ENCODE measurements at places on chromosomes 6 and 20.

- DNase-seq: no peak
These were observed 81.0 kb downstream of the MYB start for GRCh38 chr6:135261872-135262725.

- no peak for DNase-seq
These were observed 107.0 kb upstream of the FOXO3 start for GRCh38 chr6:108453601-108454185.

- DNase-seq: no peak
These were observed 367.1 kb downstream of the PKHD1 start for GRCh38 chr6:51720327-51720726.

GRCh38 chr6:20203561-20204511, 8.4 kb downstream of the MBOAT1 start:
- DNase-seq: no peak

DNA sequence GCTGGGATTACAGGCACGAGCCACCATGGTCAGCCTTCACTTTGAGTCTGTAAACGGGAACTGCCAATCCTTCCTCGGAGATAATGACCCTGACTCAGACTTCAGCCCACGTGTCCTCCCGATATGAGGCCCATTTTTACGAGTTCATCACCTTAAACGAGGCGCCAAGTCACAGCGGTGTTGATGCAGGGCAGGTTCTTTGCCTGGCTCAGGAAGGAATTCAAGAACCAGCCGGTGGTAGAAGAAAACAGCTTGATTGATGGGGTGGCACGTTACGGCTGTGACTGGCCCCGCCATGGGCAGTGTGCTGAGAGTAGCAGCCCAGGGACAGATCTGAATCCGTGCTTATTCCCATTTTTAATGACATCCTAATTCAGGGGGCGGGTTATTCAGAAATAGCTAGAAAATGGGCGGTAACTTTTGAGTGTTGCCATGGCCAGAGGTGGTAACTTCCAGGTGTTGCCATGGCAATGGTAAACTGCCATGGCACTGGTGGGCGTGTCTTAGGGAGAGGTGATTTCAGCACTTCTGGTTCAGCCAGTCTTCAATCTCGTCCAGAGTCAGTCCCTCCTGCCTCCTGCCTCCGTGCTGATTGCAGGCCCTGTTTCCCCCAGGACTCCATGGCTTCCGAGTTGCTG, 9.1 kb upstream of the MAP1LC3A start:
- no peak for DNase-seq

GRCh38 chr6:16224409-16224808, 14.0 kb upstream of the GMPR start:
- no peak for DNase-seq

DNA sequence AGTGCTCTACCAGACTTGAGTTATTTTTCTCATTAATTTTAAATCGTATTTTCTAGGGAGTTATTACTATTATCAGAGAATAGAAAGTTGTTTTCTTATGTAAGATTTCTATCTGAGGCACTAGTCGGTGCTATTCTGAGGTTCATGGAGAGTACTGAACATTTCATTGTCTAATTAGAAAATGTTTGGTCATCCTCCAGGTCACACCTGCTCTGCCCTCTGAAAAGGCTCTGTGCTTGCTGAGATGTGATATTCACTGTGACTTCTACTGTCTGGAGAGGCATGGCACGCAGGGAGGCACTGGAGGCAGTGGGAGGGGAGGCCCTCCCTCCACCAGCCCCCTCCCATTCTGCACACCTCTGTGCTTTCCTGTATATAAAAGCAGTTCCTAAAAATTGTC, 3.0 kb downstream of the SYNDIG1 start:
- no peak for DNase-seq

DNA sequence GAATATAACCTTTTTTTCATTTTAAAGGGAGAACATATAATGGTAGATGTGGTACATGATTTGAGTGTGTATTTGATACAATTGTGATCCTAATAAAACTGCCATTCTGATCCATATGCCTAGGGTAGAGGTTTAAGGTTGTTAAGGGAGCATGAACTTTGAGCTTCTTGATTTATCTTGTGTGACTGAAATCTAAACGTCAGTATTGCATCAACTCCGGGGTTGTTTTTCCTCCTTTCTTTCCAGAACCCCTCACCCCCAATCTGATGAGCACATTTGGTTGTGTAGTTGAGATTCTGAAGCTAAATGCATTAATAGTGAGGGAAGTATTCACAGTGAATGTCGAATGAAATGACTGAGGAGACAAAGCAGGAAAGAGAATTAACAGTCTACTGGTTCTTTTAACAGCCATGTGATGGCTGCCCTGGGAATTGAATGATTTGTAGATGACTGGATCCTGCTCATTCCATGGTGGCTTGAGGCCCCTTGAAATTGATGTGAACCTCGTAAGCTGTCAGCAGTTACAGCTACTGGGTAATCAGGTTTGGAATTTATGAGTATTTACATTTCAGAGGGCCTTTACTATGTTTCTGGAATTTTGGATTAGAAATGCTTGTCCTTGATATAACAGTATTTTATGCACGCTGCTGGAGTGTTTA, 44.8 kb downstream of the FARS2 start:
- DNase-seq: no peak

GRCh38 chr6:5050009-5050408, 35.1 kb upstream of the PPP1R3G start:
- no peak for DNase-seq

DNA sequence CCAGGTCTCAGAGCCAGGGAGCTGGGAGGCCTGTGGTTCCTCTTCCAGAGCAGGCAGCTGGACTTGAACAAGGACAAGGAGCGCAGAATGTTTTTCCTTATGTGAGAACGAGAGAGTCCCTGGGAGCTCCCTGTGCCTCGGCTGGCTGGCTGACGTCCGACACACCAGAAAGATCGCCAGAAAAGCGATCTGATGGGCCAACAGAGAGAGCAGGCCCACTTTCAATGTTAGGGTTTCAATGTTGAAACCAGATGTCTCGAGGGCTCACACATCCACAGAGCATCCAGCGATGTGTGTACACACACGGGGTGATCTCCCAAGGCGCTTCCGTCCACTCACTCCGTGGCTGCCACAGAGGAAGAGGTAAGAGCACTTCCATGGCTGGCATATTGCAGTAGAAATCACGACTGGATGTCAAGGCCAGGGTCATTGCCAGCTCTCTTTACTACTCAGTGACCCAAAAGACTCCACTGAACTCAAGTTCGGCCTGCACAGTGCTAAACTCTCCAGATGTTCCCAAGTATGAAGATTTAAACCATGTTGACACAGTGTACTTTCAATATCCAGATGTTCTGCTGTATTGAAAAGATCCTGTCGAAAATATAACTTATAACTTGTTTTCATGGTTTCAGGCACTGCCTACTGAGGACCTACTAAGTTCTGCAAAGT, 70.8 kb upstream of the FOXC1 start:
- no peak for DNase-seq

DNA sequence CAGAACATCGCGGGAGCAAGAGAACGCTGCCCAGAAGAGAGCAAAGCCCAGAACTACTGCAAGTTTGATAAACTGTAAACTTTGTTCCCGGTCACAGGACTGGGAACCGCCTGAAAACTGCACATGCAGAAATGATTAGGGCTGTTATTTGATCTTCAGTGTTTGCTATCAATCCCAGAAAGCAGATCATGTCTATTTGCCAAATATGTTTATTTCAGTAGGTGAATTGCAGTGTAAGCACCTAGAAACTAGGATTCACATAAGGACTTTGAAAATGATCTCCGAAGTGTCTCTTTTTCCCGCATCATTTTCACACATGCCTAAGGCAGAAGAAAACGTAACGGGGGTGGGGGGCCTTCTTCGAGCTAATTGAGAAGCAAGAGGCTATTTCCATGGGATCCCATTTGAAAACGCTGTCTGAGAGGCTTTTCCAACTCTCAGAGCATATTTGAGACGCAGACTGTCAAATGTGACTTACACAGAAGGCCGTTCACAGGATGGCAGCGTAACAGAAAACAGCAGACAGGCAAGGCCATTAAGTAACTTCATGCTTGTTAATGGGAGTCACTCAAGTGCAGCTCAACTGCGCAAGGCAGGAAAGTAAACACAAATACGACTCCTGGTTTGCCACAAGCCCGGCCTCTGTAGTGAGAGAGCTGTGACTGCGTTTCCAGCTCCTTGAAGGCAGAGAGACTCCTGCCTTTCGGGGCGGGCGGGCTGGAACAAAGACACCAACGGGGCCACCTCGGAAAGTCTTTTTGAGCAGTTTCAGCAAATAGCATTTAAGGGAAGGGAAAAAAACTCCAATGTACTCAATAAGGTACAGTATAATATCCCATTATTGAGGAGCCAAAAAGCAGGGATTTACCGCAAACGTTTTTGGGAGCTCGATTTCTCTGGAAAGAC, 144.7 kb upstream of the ZNF217 start:
- DNase-seq: no peak

DNA sequence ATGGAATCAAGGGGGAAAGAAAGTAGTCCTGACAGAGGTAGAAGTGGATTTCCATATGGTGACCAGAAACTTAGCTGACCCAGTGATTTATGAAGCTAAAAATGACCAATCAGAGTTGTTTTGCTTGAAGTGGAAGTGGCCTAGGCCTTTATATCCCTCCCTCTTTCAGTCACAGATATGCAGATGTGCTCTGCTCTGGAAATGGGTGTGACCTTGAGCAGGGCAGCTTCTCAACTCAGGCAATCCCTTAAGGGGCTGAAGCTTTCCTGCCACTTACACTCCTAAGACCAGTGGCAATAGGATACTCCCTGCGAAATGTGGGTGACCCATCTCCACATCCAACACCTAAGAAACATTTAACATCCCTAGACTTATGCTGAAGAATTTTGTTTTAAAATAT, 256.6 kb downstream of the EYS start:
- no peak for DNase-seq

DNA sequence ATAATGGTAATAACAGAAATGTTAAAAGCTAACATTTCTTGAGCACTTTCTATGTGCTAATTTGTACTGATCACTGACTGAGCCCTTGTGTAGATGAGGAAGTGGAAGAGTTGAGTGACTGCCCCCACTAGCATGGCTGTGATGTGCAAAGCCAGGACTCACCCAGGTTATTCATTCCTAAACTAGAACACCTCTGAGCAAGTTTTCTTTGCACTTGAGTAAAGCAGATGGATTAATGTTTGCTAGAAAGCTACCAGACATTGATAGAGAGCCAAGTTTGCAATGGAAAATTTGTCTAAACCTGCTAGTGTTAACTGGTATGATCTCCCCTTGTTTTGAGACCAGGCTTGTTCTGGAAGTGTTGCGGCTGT, 467.4 kb upstream of the PLCB4 start:
- DNase-seq: no peak

GRCh38 chr6:138088326-138088762, 18.9 kb downstream of the PERP start:
- DNase-seq: no peak

DNA sequence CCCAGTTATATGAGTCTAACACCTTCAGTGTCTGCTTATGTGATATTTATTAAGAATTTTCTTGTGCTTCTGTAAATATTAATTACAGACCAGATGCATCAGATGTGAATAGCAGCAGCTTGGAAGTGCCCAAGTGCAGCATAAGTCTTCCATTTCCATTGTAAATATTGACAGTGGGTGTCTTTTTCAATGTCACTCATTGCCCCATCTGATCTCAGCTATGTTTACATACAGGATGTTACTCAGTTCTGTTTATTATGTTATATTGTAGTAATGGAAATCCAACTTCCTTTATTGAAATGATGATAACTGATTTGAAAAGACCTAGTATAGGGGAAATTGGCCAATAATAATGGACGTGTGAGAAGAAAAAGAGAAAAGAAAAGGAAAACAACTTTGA, 296.7 kb downstream of the SAMD5 start:
- DNase-seq: no peak

GRCh38 chr6:45569210-45569945, 191.6 kb upstream of the SUPT3H start:
- DNase-seq: no peak

GRCh38 chr20:23636182-23636907, 1.4 kb downstream of the CST3 start:
- DNase-seq: no peak

GRCh38 chr6:86477500-86478148, 459.7 kb upstream of the HTR1E start:
- DNase-seq: no peak

DNA sequence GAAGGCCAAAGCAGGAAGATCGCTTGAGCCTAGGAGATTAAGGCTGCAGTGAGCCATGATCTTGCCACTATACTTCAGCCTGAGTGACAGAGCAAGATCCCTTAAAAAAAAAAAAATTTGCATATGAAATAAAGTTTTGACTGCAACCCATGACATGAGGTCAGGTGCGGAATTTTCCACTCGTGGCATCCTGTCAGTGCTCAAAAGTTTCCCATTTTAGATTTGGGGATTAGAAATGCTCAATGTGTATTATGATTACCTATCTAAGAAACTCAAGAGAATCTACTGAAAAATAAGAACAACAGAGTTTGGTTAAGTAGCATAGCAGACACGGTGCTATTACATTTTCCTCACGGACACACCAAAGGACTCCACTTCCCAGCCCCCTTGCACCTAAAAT, 11.7 kb downstream of the SLC23A2 start:
- no peak for DNase-seq

- DNase-seq: no peak
These were observed 626.3 kb downstream of the TENT5A start for GRCh38 chr6:81126150-81126549.

DNA sequence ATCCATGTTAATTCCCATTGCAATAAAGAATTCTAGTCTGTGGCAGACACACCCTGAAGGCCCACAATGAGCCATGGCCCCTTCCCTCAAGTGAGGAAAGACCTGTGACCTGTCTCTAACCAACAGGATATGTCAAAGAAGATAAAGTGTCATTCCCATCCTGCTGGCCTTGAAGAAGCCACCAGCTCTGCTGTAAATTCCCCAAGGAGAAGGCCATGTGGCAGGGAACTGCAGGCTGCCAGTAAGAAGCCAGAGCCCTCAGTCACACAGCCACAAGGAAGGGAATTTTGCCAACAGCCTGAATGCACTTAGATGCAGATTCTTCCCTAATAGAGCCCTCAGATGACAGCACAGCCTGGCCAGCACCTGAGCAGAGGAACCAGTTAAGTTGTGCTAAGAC, 24.8 kb downstream of the VIP start:
- no peak for DNase-seq

DNA sequence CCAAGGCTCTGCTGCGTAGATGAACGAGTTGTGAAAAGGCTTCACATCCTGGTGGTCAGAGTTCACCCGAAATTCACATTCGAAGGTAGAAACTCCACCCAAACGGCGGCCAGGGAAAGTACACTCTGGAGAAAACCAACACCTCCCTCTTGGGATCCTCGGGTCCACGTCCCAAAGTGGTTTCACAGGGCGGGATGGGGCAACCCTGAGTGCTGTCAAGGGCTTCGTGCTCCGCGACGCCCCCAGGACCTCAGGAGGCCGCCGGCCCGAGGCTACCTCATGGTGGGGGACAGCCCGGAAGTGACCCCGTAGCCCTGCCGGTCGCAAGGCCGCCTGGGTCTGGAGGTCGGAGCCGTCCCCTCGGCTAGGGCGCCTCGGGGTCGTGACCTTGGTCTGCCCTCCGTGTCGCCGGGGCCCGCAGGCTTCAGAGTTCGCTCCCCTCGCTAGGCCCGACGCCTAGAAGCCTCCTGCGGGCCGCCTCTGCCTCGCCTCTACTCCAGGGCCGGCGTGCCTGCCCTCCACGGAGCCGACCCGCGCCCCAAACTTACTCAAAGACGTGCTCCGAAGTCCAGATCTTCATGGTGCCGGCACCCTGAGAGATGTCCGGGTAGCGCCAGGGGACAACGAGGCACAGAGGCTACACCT, at the start of gene PRELID3B:
Gene PRELID3B, minus strand, starts transcription at position 636 of the 645 bp plus-strand sequence. Its CDS starts 56 bp downstream, at position 580.
- DNase-seq: no peak

GRCh38 chr6:49782725-49783124, 4.4 kb downstream of the PGK2 start:
- DNase-seq: no peak
